Renal cortical epithelial cell (primary cell): ENCODE measurements at places on chromosomes 4 and X. TPM values are rescaled to one million over a fixed set of nuclear protein-coding genes. Genes with fewer than 3 reads are reported as not detected.

SHROOM4 gene
- 4.9 and 12.7 TPM in 2 replicates for total RNA-seq

SMIM43 gene
- 0.30 and 0.69 TPM in 2 replicates for total RNA-seq

- peak; percentile 90 for DNase-seq
These were observed 247.8 kb upstream of the DKK2 start for GRCh38 chr4:107283587-107284559.

- DNase-seq: no peak
These were observed 90.8 kb upstream of the NAP1L5 start for GRCh38 chr4:88788424-88788823.

- peak; percentile 49 for DNase-seq
These were observed 40.9 kb downstream of the IL1RAPL1 start for GRCh38 chrX:28628120-28628519.

GRCh38 chr4:70768301-70768948 lies 46.7 kb downstream of the RUFY3 start:
- no peak for DNase-seq

- peak; percentile 68 for DNase-seq
These were observed 21.2 kb upstream of the VCX2 start for GRCh38 chrX:8192276-8192675.

- DNase-seq: no peak
These were observed 25.9 kb upstream of the RASSF6 start for GRCh38 chr4:73646117-73646516.
